Activated T-helper 1 cell treated with Interleukin-2 at 50 U/mL for 16 hours (primary cell): ENCODE measurements at places on chromosomes 5 and 9.

DNA sequence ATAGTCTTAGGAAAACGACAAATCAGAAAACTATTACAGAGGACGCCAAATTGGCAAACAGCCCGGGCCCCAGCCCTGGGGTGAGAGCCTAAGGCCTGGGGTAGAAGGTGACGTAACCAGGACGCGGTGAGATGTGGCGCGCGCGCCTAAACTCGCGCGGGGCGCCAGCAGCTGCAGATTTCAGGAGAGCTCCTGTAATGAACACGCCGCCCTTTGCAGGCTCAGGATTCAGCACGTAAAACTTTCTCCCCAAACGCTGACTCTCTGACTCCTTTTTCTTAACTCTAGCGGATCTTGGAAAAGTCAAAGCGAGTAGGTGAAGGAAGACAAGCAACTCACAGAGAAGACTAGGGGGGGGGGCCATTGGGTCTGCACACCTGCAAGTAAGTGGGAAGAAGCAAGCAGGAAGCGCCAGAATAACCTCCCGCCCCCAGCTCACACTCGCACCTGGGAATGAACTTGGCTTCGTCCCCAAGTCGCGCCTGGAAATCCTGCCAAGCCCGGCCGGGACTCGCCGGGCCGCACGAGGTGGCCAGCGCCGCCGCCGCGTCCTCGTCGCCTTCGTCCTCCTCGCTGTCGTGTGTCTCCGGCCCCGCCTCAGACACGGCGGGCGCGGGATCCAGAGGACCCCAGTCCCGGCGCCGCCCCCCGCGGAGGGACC lies 822 bp downstream of the RASEF start:
- no peak for DNase-seq

DNA sequence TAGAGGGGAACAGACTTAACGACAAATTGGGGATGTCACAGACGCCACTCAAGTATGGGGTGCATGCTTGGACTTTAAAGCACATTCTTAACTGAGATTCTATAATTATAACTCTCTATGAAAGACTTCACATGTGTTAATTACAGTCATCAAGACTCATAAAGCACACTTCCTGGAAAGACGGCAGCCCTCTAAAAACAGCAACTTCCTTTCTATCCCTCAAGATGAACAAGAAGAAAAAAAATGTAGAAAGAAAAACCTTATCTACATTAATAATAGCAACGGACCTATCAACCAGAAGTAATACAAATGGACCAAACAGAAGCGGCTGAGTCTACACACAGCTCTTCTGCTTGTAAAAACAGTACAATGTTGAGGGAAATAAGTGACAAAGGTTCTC lies 21.2 kb downstream of the GNAQ start:
- no peak for DNase-seq

DNA sequence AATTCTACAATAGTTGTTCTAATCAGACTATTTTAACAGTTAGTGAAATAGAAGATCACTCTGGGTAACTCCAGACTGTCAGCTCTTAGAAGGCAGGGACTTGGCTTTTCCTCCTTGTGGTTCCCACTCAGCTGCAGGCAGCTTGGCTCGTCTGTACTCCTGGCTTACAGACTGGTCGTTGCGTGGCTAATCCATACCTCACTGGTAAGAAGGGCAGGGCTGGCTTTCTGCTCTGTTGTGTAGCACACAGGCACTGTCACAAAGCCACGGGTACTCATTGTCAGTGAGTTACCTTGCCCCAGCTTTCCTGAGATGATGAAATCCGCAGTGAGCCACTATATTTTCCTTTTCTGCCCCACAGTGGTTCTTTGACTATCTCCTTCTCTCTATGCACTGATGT lies 1.8 kb upstream of the PRLR start:
- no peak for DNase-seq

GRCh38 chr9:89955144-89955543 lies 350.3 kb downstream of the GADD45G start:
- no peak for DNase-seq

GRCh38 chr9:14314929-14315874 lies 1.3 kb upstream of the NFIB start:
- no peak for DNase-seq

- no peak for DNase-seq
These were observed 138.1 kb downstream of the BAAT start for GRCh38 chr9:101246691-101247090.

GRCh38 chr9:13274886-13275641 lies 4.4 kb downstream of the MPDZ start:
- DNase-seq = no peak

DNA sequence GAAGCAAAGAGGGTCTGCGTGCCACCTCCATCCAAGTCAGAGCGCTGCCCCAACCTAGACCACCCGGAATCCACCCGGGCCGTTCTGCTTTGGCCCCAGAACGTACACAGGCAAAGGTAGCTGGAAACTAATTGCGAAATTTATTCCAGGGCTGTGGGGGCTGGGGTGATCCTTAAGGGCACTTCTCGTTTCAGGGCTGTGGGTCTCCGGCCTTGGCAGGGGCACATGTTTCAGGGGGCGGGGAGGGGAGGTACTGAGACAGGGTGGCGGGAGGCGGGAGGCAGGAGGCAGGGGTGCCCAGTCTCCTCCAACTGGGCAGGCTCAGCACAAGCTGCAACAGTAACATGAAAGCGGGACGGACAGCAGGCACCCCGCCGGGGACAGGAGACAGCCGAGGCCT lies 26.1 kb downstream of the NR5A1 start:
- DNase-seq = no peak

DNA sequence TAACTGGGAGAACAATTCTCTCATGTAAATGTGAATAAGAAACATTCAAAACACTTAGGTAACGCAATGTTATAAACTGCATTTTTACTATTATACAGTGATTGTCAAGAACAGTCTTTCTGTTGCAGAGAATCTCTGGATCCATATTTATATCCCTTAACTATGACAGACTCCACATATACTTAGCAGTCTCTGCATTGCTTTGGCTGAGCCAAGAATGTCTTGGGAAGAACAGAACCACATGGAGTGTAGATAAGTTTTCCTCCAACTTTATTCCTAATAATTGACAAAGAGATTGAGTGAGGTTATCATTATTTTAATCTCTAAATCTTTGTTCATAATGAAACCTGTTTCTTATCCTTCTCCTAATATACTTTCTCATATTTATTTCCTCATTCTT lies 15.6 kb upstream of the RLN1 start:
- no peak for DNase-seq

DNA sequence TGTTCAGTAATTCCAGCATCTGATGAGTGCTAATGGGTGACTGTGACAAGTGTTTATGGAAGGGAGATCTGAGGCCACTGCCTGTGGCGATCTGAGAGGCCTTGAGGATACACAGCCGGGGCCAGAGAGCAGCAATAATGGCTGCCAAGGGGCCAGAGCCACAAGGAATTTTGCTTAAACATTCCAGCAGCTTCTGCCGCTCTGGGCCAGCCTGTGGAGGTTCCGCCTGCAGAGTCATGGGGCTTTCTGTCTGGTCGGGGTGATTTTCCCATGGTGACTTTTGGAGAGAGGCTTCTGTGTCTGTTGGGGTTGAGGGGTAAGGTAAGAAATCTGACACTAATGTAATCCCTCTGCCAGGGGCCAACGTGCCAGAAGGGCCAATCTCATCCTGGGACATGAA lies 353.5 kb downstream of the ADAMTS6 start:
- no peak for DNase-seq

DNA sequence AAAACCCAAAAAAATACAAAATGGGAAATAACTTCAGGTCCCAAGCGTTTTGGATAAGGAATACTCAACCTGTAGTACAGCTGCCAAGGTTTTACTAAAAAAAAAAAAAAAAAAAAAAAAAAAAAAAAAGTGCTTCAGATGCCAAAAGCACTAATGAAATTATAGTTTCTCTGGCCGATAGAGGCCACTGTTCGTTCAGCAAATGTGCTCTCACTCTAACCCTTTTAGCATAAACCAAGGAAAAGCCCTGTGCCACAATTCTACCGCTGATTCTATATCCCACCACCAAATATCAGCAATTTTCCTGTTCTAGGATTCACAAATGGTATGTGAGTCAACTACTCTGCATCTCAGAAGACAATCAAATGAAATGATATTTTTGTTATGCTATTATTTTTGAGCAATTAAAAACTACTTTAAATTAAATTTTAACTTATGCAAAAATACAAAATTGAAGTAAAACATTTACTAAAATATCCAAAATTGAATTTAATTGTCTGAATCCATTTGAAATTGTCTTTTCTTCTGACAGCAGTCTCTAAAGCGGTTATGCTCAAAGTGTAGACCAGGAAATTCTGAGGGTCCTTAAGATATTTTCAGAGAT lies 79.8 kb downstream of the RICTOR start:
- no peak for DNase-seq

DNA sequence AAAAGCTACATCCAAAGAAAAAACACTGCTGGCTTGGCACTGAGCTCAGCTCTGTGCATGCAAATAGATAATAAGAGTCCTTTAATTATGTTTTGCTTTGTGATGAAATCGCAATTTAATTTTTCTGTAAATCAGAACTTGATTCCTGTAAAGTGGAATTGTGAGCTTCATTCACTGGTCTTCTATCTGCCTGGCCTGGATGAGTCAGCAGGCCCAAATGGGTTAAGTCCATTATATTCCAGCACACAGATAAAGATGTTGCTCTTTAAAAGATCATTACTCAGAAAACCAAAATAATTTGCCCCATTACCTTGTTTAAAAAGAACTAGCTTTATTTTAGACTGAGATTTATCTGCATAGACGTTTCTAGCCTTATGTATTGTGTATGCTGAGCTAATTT lies 90.4 kb downstream of the CARTPT start:
- no peak for DNase-seq

- peak; percentile 7 for DNase-seq
These were observed 281.9 kb downstream of the NSG2 start for GRCh38 chr5:174327317-174327864.

DNA sequence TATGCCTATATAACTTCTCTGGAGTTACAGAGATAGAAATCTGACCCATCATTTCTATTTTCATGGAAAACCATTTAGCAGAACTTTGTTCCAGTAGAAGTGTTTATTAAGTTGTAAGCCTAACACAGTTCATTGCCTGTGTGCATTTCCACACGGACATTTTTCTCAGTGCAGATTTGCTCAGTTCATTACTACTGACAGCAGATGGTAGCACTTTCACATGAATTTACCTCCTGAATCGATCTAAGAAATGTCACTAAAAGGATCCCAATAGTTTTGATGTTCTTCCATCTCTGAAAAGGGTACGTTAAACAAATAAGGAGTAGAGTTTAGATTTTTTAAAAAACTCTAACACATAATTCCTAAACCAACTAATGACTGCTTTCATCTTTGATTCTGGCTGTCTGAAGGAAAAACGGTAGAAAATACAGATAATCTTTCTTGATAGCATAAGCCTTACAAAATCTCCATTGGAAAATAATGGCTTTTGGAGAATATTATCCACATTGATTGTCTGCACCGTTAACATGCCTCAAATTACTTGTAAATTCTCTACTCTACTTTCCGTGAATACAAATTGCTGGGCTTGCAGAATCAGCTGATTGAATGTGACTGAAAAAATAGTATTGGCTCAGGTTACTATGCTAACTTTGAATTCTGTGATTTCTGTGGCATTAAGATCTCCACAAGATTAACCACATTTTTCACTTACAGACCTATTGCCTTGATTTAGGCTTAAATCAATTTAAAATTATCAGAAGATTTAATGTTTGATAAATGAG lies 33.1 kb downstream of the RPS23 start:
- no peak for DNase-seq

- DNase-seq = no peak
These were observed 7.6 kb downstream of the IFNB1 start for GRCh38 chr9:21070171-21070571.

- DNase-seq = no peak
These were observed 349.8 kb downstream of the ENC1 start for GRCh38 chr5:74290634-74291241.

DNA sequence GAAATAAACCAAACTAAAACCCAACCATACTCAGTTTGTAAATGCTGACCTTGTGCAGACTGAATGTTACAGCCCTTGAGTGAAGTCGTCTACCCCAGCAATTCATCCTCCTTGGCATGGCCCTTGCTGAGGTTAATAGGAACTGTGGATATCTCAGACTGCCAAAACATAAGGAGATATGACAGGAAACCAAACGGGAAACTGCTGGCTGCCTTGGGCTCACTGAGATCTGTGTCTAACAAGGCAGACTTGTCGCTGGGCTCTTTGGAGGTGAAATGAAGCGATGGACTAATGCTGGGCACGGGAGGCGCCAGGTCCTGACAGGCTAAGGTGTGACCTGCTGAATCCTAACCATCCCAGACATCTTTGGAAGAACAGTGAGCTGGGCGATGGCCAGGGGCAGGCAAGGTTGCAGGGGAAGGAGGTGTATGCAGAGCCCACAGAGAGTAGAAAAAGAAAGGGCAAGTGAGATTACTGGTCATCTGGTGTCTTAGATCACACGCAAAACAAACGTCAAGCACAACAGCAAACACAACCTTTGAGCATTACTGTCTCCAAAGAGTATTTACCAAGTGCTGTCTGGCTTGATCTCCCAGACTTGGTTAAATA lies 44.6 kb upstream of the ALDH1A1 start:
- no peak for DNase-seq

GRCh38 chr9:98994172-98995058 lies 50.7 kb downstream of the COL15A1 start:
- no peak for DNase-seq

- DNase-seq = no peak
These were observed 41.3 kb upstream of the CACNA1B start for GRCh38 chr9:137836151-137836830.

DNA sequence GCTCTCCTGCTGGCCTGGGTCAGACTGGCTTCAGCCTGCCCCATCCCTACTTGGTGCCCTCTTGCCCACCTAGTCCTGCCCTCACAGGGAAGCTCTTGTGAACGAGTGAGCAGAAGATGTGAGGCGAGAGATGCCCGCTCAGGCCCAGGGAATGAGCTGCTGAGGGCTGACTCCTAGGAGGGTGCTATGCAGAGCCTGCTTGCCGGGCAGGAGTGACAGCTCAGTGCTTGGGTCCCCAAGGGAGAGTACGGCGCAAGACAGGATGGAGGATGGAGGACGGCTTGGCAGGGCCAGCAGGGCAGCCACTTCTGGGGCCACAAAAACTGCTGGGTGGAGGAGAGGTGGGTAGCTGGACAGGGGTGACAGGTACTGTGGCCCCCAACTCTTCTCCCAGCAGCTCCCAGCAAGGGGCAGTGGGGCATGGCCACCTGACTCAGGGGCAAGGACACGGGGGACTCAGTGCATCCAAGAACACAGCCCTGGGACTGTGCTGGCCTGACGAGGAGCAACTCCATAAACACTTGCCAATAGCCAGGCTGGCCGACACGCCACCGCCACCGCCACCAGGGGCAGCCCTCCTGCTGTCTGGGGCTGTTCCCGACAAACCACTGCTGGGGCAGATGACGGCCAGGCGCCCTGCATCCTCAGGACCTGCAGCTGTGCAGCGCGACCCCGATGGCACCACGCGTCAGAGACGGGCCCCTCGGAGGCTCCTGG lies 55.6 kb upstream of the UBAC1 start:
- no peak for DNase-seq

- no peak for DNase-seq
These were observed 640 bp downstream of the TRIM32 start for GRCh38 chr9:116687754-116688135.

DNA sequence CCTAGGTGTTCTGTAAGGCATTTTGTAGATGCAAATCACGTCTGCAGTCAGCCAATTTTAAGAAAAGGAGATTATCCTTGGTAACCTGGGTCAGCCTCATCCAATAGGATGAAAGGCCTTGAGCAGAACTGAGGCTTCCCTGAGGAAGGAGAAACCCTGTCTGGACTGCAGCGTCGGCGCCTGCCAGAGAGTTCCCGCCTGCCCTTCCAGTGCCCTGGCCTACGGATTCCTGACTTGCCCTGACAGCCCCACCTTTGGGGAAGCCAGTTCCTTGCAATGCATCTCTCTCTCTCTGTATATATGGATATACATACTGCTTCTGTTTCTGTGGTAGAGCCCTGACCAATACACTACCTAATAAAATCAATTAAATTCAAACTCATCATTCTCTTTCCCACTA lies 66.2 kb upstream of the RUFY1 start:
- no peak for DNase-seq
